ENCODE measurements at places on chromosomes 3 and 15.

DNA sequence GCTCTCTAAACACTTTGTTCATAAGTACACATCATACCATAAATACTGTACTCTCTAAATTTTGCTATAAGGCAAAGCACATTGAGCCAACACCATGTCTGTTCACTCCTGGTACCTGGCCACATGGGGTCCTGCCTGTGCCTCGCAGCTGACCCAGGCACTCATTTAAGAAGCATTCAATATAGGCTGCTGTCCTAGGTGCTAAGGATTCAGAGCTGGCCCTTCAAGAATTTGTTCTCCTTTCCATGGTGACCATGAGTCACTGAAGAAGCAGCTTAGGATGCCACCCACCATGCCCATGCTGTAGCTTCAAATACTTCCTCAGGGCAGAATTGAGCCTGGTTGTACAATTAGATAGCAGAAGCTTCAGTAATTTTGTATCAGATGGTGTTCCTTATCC is 119.2 kb upstream of the ZBED2 start:
- no peak for DNase-seq

DNA sequence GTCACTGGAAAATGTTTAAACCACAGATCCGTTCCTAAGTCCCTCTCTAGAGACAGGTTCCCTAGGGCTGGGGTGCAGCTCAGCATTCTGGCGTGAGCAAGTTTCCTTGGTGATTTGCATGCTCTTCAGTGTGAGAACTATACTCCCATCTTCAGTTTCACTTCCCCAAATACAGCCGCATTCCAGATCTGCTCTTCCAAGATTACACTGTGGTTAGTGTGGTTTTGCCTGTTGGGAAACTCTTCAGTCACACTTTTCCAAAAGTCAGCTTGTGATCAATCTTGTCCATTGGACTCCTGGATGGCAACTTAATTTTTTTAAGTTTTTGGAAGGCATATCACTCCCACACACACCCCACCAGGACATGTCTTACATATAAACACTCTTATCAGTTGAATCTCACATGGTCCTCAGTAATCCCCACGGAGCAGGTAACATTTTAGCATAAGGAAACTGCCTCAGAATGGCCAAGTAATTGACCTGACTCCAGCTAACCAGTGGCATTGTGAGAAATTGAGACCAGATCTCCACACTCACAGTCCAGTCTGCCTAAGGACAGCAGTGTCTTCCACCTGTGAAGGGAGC is 33.5 kb upstream of the PTPN23 start:
- DNase-seq = no peak

GRCh38 chr3:19901337-19901736 is 32.7 kb downstream of the EFHB start:
- DNase-seq = no peak

DNA sequence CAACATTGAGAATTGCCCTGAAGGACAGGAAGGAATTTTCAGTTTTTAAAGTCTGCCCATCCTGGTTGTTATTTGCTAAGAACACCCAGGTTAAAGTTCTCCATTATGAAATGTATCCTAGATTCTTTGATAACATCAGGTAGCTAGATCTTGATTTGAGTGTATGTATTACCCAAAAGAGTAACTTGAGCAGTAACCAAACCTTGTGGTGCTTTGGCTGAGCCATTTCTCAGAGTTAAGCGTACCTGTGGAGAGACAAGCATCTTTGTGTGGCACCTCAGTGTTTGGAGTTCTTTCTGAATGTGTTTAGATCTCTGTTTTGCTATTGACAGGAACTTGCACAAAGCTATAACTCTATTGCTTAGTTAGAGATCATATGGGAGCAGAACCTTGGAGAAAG is 20.4 kb downstream of the CEP97 start:
- no peak for DNase-seq

GRCh38 chr3:102030661-102031060 is 181.3 kb downstream of the NFKBIZ start:
- DNase-seq = no peak

All from mesothelial cell of epicardium (in vitro differentiated cells).